ENCODE measurements at places on chromosomes 13 and 19.

DNA sequence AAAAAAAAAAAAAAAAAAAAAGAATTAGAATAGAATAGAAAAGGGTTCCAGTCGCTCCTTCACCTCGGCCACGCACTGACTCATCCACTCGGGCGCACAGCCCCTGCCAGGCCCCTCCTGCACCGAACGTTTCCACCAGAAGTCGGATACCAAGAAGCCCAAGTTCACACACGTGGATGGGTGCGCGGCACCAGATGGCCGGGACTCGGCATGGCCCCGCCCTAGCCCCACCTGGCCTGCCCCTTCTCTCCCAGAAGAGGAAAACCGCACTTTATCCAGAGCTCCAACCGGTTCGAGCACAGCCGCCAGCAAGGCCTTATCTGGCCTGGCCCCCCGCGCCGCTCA lies 5.9 kb downstream of the PRR36 start:
- DNase-seq: no peak

GRCh38 chr19:27905074-27905473 lies 1307.9 kb downstream of the UQCRFS1 start:
- DNase-seq: no peak

DNA sequence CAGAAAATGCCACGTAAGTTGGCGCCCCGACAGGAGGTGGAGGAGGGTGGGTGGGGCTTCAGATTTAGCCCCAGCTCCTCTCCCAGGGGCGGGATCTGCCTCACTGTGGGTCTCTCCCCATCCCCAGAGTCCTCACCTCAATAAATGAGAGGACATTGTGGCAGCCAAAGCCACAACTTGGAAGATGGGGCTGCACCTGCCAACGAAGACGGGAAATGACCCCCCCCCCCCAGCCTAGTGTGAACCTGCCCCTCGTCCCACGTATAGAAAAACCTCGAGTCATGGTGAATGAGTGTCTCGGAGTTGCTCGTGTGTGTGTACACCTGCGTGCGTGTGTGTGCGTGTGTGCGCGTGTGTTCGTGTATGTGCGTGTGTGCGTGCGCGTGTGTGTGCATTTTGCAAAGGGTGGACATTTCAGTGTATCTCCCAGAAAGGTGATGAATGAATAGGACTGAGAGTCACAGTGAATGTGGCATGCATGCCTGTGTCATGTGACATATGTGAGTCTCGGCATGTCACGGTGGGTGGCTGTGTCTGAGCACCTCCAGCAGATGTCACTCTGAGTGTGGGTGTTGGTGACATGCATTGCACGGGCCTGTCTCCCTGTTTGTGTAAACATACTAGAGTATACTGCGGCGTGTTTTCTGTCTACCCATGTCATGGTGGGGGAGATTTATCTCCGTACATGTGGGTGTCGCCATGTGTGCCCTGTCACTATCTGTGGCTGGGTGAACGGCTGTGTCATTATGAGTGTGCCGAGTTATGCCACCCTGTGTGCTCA lies 1.5 kb upstream of the TRAPPC5 start:
- no peak for DNase-seq

- DNase-seq: no peak
Observed at GRCh38 chr19:53532362-53532761, 5.6 kb upstream of the ZNF331 start.

- DNase-seq: no peak
Observed at GRCh38 chr13:91955546-91956355, 557.3 kb downstream of the GPC5 start.

DNA sequence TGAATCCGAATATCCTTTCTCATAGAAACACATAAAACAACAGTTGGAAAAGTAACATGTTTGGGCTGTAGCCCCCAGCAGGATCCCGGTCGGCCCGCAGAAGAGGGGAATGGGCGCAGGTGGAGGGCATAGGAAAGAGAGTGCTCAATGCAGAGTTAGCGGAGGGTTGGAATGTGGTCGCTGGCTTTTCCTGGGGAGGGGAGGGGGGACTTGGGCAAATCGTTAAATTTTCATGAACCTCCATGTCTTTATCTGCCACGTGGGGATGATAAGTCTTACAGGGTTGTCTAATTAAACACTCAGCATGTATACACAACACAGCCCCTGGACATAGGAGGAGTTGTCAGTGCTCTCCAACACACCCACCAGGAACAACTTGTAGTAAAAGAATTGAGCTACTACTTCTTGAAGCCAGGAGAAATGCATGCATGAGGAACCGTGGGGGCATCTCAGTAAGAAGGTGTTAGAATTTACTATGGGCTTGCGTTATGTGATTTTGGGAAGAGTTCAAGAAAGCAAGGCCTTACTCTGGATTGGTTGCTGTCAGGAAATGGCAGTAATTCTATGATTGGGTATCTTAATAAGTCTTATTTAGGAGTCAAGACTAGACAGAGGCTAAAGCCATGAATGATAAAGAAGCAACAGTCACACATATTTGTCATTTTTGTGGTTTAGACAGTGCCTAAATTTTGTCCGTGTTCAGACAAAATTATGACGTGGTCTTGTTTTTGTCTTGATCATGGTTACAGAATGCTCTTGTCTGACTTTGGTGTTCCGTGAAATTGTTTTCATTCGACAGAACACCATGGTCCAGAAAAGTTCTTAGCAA lies 671 bp upstream of the SLC46A3 start:
- DNase-seq: no peak

- DNase-seq: no peak
Observed at GRCh38 chr13:27353708-27354107, 70.7 kb upstream of the GTF3A start.

DNA sequence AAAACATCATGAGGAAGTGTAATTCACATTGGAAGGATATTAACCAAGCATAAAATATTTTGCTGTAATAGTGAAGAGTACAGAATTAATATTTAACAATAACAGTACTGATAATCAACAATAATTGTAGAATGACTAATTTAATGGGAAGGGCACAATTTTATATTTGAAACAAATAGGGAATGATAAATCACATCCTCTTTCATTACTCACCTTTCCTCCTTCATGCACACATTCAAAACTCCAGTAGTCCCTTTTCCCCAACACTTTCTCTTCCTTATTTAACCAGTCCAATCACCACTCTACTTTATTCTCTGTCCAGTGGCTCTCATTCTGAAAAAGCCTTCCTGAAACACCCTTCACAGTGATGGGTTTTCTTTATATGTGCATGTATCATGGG lies 110.8 kb upstream of the POSTN start:
- DNase-seq: no peak

Measured in NCI-H1417 treated with DMSO at 0.1 percent for 48 hours (cell line).